ENCODE measurements at places on chromosomes 5 and 9.

DNA sequence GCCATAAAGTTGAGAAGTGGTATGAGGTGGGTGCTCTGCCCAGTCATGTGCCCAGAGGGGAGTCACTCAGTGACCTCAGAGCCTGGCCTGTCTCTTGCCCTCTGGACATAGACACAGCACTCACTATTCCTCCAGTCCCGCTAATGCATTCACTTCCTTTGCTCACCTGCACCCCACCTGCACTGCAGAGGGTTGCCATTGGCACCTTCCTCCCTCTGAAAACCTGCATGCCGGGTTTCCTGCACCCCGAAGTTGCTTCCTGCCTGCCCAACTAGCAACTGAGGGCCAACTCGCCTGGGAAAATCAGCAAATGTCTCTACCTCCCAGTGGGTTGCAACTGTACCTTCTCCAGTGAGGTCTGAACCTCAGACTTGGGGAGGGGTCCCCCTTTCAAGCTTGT is 48.1 kb upstream of the SPTLC1 start:
- DNase-seq, result no peak

DNA sequence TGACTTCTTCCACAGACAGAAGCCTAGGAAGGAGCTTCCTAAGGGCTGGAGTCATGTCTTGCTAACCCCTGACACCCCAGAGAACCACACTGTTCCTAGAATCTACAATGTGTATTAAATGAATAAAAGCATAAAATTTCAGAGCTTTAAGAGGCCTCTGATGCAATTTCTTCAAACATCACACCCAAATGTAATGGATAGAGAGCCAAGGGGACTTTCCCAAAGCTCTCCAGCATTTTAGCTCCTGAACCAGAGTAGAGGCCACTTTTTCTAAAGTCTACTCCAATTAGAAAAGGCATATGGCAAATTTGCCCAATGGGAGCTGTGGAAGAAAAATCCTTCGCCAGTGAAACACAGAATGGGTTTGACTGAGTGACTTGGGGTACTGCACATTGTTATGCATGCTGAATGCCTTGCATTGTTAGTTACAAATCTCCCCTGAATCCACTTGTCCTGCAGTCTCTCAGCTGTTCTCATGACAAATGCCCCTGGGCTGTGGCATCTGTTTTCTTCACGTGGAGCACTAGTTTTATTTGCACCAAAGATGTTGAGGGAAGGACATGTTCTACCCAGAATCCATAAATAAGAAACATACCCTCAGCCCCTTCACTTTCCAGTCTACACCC is 334.0 kb downstream of the ASTN2 start:
- no peak for DNase-seq

DNA sequence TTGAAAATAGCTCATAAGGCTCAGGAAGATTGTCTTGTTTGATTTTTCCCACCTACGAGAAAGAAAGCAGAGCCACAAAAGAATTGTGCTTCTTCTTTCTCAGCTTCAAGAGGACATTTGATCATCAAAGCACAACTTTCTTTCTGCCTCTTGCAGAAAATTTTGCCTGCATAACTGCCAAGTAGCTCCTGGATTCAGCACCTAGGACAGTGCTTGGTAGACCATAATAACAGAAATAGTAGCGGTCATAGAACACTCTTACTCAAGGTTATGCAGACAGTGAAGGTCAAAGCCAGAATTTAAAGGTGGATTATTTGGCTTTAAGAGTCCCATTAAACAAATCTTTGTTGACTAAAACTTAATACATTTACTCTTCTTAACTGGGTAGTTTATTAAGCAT is 594.7 kb upstream of the CCNG1 start:
- DNase-seq, result peak; percentile 25

DNA sequence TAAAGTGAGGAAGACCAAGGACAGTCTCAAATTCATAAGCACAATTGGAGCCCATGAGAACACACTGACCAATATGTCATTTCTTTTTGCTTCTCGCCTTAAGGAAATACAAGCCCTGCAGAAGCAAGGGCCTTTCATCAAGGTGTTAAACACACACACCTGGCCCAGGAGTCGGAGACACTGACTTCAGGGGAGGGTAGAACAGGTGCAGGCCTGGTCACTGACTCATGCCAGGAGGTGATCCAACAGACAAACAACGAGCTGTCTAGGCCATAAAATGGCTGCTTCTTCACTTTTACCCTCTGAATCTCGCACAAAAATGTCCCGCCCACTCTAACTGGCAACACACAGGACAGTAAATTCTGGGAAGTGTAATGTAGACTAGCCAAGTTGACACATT is 62.7 kb downstream of the RGMB start:
- no peak for DNase-seq

- no peak for DNase-seq
Measured at GRCh38 chr9:127876764-127877562, 512 bp downstream of the AK1 start.

DNA sequence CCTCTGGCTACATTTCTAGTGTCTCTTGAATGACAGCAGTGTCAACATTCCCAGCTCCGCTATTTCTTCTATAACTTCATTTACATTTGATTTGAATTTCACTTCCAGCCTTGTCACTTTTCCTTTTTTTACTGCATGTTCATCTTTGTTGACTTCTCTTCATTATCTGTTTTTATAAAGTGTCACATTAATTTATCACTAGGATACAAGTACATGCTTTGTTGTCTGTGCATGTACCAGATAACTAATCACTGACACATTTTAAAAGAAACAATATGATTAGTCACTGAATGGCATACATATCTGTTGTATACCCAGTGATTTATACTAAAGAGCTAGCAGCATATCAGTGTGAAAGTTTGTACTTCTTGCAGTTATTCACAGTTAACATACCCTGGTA is 29.1 kb downstream of the ARSK start:
- DNase-seq, result no peak

GRCh38 chr9:132283863-132284262 is 70.9 kb downstream of the SETX start:
- DNase-seq, result no peak

- no peak for DNase-seq
Measured at GRCh38 chr9:36402536-36402935, 2.5 kb upstream of the RNF38 start.

- no peak for DNase-seq
Measured at GRCh38 chr5:176187276-176188062, 50.8 kb upstream of the SIMC1 start.

GRCh38 chr5:159982421-159983173 is 26.3 kb upstream of the TTC1 start:
- no peak for DNase-seq

DNA sequence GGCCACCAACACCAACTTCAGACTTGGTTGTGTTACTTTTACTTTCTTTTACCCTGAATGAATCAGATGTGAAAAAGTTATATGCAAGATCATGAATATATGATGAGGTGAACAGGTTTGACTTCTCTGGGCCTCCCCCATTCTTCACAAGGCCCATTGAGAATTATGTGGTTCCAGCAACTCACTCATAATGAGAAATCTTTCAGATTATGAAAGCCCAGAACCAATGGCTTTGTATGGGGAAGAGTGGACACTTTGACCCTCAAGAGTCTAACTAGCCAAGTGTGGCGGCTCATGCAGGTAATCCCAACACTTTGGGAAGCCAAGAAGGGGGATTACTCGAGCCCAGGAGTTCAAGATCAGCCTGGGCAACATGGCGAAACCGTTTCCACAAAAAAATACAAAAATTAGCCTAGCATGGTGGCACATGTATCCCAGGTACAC is 16.1 kb upstream of the LNPEP start:
- DNase-seq, result no peak

DNA sequence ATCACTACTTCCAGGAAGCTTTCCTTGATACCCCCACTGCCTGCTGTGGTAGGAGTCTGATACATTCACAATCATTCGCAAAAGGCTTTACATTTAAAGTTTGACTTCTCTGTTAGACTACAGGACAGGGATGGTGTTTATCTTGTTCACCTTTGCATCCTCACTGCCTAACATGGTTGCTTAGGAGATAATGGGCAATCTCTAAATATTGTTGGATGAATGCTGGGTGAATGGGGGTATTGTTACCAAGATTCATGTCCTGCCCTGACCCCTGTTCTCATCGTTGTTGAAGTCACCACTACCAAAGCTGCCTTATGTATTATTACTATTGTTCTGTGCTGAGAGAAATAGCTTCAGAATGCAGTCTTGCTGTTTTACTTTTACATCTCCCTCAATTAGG is 7.7 kb upstream of the TMEFF1 start:
- DNase-seq, result no peak

DNA sequence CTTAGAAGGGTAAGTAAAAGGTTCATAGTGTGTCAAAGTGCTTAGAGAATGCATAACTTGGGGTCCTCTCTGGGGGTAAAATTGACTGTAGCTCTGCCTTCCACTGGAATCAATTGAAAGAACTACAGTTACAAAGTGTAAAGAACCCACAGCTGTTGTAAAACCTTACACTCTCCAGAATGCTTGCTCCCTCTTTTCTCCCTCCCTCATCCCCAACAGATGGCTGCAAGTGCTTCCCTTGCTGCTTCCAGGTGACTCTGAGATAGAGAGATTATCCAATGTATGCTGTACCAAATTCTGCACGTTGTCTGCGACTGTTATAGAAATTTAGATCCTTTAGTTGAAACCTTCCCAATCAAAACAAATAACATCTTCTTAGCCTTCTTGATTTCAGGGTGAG is 126.0 kb downstream of the STK32A start:
- no peak for DNase-seq

GRCh38 chr5:77319117-77319804 is 108.8 kb downstream of the PDE8B start:
- no peak for DNase-seq

- no peak for DNase-seq
Measured at GRCh38 chr5:32767948-32768467, 56.9 kb downstream of the NPR3 start.

Data from kidney (tissue), 22 donors.